ENCODE measurements at places on chromosomes 3 and 15. TPM values are rescaled to one million over a fixed set of nuclear protein-coding genes. Genes with fewer than 3 reads are reported as not detected.

Gene ZMYND10
- total RNA-seq, result 0.45 TPM

Gene TRIM59
- total RNA-seq, result 27.2 TPM

Gene BCL2A1
- total RNA-seq, result 183 TPM

DNA sequence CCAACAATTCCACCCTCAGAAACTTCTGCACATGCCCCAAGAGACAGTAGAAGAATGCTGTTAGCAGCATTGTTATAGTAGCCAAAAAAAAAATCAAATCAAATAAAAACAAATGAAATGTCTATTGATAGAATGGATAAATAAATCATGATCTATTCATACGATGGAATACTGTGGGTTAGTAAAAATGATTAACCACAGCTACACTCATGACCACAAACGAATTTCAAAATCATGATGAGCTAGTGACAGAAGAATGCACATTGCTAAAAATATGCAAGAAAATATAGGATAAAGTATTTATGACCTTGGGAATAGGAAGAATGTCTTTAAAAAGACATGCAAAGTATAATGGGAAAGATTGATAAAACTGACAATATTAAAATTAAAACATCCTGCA lies 57.5 kb upstream of the ACAN start:
- no peak for DNase-seq

DNA sequence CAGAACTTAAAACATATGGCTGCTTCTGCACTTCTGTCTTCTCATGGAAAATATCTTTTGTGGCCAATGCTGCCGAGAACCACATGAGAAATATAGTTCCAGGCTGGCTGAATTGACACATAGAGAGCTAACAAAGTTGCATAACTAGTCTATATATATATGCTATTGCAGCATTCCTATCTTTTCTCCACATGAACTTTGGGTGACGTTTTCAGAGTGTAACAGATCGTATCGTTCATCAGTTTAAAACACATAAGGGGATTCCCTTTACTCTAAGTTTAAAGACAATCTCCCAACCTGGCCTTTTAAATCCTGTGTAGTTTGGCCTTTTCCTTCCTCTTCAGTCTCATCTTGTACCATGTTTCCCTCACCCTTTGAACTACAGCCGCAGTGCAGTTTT lies 394.2 kb upstream of the CBLB start:
- DNase-seq, result no peak

Gene SAXO2
- total RNA-seq, result 2.3 TPM

- DNase-seq, result peak; percentile 61
Observed at GRCh38 chr3:71955240-71956068, 170.5 kb upstream of the PROK2 start.

DNA sequence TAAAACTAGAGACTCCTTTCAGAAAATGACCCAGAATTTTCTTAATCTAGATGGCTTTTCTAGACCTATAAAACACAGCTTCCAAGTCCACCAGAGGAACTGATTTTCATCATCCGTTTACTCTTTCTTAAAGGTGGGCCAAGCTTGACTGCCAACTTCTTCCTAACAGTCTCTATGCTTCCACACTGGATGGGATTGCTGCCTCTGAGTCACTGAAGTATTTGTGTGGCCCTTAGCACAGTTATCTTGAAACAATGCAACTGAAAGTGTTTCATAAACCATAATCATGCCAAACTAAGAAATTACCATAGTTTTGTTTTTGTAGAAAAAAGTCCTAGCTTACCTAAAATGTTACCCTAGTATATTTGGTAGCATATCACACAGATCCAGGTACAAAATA lies 985.7 kb downstream of the TUSC7 start:
- no peak for DNase-seq

- DNase-seq, result no peak
Observed at GRCh38 chr3:42443292-42443691, 32.9 kb upstream of the LYZL4 start.

DNA sequence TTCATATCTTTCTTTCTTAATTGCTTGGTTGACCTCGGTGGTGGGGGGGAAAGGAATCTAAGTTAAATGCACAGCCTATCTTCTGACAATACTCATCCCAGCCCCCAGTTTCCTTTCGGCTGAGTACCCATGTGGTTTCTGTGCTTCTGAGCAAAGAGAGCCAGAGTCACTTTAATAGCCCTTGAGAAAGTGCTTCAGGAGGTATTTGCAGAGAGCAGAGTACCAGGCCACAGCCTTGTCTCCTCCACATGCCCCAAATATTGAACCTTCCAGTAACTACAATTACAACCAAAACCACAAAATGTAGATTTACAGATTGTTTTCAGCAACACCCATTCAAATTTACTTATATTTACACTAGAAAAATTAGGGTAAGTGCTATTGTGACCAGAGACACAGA lies 647.4 kb downstream of the NR2F2 start:
- no peak for DNase-seq

GRCh38 chr15:95912280-95912625 lies 418.2 kb upstream of the NR2F2 start:
- no peak for DNase-seq

GRCh38 chr15:95051861-95052260 lies 820.5 kb downstream of the MCTP2 start:
- no peak for DNase-seq

Gene LYZL4
- total RNA-seq, result not detected

Gene DYNLT2B
- 21.9 TPM for total RNA-seq

Gene CYP19A1
- 1.2 TPM for total RNA-seq

Gene ZBED2
- 0.32 TPM for total RNA-seq

GRCh38 chr15:57403566-57404325 lies 27.4 kb downstream of the CGNL1 start:
- DNase-seq, result no peak

DNA sequence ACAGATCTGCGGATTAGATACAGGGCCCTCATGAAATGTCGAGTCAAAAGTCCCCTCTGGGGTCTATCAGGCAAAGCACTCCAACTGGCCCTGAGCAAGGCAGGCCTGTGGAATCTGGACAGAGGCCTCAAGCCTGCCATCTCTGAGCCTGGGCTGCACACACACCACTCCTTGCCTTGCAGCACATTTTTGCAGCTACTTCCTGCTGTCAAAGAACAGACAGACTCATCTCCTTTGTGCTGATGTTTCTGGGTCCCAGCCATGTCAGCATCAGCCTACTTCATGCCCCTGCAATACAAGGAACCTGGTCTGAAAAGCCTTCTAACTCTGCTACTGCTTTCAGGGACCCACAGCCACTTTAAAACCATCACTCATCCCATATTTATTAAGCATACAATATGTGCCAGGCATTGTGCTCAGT lies 60.6 kb upstream of the IL12A start:
- DNase-seq, result no peak

Gene GSK3B
- 43.9 TPM for total RNA-seq

DNA sequence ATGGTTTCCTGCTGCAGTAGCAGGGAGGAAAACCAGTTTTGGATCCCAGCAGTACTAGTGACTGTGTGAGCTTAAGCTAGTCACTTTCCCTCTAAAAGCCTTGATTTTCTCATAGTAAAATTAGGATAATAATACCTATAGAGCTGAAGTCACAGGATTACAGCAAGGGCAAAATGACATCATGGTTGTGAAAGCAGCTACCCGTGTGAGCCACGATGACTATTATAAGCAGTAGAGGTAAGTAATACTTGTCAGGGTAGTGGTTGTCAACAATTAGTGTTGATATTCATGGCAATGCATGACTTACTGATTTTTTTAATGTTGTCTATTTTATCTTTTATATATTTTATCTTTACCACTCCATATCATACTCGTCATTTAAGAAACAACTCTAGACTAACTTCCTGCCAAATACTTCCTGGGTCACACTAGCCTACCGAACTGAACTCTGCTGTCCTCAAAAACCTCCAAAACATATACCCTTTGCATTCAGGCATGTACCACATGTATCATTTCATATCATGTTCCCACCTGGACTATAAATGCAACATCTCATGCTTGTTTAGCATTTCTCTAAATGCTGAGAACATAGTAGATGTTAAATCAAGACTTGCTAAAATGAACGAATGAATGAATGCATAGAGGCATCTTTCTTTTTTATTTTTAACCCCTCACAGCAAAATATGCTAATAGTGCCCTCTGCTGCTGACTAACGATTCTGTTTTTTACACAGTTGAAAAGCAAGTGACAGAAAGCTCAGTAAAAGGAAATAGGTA lies 172.6 kb downstream of the P3H2 start:
- DNase-seq, result peak; percentile 32

DNA sequence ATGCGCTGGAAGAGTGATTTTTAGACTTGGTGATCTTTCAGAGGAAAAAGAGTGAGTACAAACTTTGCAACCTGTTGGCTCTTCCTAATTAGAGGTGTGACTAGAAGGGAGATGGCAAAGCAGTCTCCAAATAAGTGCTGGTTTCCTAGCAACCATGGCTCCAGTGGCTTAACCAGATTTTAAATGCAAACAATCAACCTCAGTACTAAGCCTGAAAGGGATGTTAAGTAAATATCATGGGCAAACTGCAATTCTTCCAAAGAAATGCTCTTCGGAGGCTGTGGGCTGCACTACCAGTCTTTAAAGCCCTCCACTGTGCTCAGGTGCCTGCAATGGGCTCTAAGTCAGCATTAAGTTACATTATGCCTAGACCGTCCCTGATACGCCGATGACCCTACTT lies 678.1 kb upstream of the CCDC54 start:
- no peak for DNase-seq

DNA sequence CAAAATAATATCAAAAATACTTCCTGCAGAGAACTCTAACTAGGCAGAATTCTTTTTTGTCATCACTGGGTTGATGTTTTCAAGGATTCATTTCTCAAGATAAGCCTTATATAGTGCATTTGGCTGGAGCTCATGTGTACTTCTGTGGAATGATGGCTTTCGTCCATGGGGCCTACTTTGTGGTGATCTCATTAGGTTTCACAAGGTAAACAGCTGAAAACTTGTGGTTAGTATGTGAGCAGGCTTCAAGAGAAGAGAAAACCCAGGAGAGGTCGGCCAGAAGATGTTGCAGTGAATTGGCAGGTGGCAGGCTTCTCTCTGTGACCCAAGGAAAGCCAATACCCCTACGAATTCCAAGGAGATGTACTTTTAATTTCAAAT lies 121.4 kb upstream of the PHLDB2 start:
- DNase-seq, result no peak

Gene SLC28A2
- not detected for total RNA-seq

- no peak for DNase-seq
Observed at GRCh38 chr15:101483462-101483861, 6.0 kb downstream of the PCSK6 start.

Gene FRMD5
- total RNA-seq, result 0.64 TPM

DNA sequence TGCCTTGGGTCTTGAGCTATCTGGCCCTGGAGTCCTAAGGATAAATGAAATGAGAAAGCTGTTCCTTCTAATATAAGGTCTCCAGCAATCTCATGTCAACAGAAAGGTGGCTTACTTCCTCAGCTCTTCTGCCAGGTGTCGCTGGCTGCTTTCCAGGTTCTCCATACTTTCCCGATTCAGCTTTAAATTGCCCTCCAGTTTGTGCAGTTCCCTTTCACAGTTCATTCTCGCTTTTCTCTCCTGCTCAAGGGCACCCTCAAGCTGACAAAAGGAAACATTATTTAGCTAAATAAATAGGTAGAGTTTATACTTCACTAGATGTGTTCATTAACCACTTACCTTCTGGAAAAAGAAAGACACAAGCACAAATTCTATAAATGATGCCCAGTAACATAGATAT lies 73.0 kb downstream of the MYH15 start:
- DNase-seq, result no peak

GRCh38 chr3:129827765-129828164 lies 65.7 kb downstream of the TMCC1 start:
- DNase-seq, result peak; percentile 13

Gene PARP15
- 35.3 TPM for total RNA-seq

Gene MESP2
- not detected for total RNA-seq

Gene ARPP21
- total RNA-seq, result not detected

Gene CIDEC
- not detected for total RNA-seq

Gene GOLGA8G
- not detected for total RNA-seq

Gene CSPG4
- total RNA-seq, result 2.2 TPM

DNA sequence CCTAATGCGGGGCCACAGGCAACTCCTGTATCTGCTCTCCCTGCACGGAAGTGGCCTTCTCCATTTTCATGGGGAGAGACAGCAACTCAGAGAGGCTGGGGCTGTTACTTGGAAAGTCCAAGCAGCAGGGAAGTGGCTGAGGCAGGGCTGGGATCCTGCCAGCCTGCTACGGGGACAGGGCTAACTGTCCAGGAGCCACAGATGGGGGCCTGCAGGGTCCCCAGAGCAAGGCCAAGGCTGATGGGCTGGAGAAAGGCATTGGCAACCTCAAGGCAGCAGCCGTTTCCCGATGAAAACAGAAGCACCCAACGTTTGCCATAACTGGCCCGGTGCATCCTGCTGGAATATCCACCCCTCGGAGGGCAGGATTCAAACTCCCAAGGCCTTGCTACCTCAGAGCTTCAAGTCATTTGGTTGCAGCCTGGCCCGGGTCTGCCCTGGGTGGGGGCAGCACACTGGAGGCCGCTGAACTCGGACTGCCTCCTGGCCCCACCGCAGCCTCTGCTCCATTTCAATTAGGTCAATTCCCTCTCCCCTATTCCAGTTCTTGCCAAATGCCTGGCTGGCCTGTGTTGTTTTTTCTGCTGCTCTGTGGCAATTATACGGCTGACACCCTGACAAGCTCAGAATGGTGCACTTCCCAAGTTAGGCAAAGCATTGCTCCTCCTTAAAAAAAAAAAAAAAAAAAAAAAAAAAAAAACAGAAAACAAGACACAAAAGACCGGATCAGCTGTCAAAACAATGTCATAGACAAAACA lies 143.5 kb downstream of the NUP210 start:
- no peak for DNase-seq

Gene CCDC39
- total RNA-seq, result 0.43 TPM

Gene TGM4
- total RNA-seq, result not detected
